HEK293T (cell line): ENCODE measurements at places on chromosomes 3 and 15.

- DNase-seq = peak; percentile 25
Observed at GRCh38 chr15:55742927-55743728, at the start of gene PRTG. TSS of gene PRTG (minus strand) at chr15:55743152. CDS start at chr15:55742931, 221 bp downstream.

GRCh38 chr15:86316726-86317383 lies 237.2 kb downstream of the AGBL1 start:
- DNase-seq = no peak

GRCh38 chr3:195033531-195034091 lies 237.3 kb downstream of the XXYLT1 start:
- DNase-seq = no peak

GRCh38 chr3:184648636-184649035 lies 63.2 kb downstream of the MAGEF1 start:
- no peak for DNase-seq

GRCh38 chr15:66496951-66497501 lies 536 bp downstream of the SNAPC5 start:
- DNase-seq = no peak

GRCh38 chr3:170522201-170522600 lies 63.7 kb downstream of the SLC7A14 start:
- no peak for DNase-seq

DNA sequence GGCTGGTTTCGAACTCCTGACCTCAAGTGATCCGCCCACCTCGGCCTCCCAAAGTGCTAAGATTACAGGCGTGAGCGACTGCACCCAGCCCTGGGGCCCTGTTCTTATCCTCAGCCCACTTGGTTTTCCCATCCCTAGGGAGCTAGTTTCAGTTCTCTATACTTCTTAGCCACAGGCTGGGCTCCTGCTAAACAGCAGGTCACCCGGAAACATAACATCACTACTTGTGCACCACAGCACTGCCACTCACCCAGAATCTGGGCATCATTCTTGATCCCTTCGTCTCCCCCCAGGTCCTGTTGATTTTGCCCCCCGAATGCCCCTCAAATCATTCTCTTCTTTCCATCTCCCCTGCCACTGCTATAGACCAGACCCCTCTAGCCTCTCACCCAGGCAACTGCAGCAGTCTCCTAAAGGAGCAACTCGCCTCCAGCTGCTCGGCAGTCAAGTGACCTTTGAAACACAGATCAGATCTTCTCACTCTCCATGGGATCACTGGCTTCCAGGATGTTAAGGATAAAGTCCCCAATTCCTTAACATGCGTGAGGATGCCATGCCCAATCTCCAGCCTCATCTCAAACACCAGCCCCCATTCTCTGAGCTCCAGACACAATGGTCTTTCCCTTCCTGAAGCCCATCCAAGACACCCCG lies 5.6 kb upstream of the AP3S2 start:
- DNase-seq = no peak

- no peak for DNase-seq
Observed at GRCh38 chr3:12180218-12180617, 21.5 kb upstream of the TIMP4 start.

GRCh38 chr15:43518197-43518761 lies 871 bp downstream of the MAP1A start:
- DNase-seq = no peak

DNA sequence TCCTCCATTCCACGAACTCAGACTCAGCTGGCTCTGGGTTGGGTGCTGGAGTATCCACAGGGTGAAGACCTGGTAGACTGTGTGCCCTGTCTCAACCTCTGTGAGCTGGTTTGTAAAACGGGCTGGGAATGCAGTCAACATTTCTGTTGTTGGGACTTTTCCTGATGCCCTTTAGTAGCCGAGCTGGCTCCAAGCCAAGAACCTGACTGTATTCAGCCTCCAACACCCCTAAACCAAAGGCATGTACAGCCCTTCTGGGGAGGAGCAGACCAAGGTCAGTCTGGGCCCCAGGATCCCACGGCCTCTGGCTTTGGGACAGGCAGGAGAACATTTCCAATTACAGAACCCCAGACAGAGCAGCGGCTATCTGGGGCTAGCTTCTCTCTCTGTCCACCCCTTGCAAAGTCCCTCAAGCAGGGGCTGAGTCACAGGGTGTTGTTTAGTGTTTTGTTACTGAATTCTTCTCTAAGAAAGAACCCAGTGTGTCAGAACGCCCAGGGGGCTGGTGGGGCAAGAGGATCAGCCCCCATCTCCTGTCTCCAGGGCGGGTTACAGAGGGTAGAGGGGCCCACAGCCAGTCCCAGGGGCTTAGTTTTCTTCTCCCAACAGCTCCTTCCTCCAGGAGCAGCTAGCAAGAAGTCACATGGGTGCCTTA lies 56.8 kb upstream of the SLC6A6 start:
- DNase-seq = no peak

- no peak for DNase-seq
Observed at GRCh38 chr3:157412323-157412855, 24.3 kb upstream of the PTX3 start.
